Kidney glomerular epithelial cell (primary cell): ENCODE measurements at places on chromosomes 1 and 21.
A peak's percentile ranks its signal among the peaks of the same experiment; 100 is the strongest.

DNA sequence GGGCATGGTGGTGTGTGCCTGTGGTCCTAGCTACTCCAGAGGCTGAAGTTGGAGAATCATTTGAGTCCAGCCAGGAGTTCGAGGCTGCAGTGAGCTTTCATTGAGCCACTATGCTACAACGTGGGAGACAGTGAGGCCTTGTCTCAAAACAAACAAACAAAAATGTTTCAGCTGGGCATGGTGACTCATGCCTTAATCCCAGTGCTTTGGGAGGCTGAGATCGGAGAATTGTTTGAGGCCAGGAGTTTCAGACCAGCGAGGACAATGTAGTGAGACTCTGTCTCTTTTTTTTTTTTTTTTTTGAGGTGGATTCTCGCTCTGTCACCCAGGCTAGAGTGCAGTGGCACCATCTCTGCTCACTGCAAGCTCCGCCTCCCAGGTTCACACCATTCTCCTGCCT, 5.0 kb upstream of the RPL5 start:
- DNase-seq: no peak

DNA sequence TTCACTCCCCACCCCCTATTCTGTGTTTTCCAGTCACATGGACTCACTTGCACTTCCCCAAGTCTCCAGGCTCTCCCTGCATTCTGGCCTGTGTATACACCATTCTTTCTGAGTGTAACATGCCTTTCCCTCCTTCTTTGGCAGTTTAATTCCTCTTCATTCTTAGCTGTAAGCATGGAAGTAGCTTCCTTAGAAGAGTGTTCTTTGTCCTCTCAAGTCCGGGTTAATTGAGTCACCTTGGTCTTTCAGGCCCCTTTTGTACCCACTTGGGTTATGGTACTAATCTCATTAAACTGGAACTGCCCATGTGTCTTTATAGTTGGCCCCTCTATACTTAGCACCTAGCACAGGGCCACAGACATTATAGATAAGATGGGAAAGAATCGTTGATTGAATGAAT, 525.3 kb upstream of the ADGRL4 start:
- DNase-seq: no peak

DNA sequence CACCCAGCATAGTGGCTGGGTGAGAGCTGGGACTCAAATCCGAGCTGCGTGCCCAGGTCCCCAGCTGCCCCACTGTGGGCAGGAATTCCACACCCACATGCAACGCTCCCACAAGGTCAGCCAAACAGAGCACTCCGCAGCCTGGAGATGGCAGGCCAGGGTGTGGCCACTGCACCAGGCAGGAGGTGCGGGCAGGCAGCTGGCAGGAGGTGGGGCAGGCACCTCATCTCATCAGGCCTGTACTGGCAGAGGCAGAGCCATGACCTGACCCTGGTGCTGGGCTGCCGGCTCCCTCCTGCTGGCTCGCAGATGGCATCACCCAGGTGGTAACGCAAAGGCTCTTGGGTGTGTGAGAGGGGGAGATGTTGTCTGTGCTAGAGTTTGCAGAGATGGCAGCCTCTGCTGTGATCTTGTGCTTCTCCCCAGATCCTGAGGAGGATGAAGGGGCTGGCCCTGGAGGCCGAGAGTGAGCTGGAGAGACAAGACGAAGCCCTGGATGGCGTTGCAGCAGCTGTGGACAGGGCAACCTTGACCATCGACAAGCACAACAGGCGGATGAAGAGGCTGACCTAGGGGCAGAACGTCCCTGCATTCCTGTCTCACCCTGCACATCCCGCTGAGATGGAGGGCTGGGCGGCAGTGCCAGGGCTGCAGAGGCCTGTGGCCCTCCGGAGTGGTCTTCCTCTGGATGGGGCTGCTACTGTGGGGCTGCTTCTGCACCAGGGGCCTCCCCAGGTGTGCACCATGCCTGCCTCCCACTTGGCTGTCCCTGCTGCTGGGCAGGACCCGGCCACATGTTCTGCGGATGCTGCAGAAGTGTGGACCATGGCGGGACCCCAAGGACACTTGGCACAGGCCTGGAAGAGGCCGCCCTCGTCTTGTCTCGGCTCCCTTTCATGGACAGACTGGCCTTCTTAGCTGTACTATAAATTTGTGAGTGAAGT, 35.1 kb upstream of the PRSS38 start:
- no peak for DNase-seq

- no peak for DNase-seq
Measured at GRCh38 chr1:34879230-34879629, 19.7 kb upstream of the SMIM12 start.

DNA sequence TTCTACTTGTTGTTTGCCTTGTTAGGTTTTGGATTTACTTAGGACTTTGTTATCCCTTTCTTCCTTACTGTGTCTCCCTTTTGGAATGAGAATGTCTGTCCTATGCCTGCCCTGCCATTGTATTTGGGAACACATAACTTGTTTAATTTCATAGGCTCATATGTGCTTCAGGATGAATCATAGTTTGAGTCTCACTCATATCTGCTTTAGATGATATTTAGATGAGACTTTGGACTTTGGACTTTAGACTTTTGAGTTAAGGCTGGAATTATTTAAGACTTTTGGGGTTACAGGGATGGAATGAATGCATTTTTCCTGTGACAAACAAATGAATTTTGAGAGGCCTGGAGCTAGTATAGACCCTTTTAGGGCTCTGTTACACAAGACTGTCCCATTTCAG, 33.4 kb downstream of the PSMG1 start:
- no peak for DNase-seq

DNA sequence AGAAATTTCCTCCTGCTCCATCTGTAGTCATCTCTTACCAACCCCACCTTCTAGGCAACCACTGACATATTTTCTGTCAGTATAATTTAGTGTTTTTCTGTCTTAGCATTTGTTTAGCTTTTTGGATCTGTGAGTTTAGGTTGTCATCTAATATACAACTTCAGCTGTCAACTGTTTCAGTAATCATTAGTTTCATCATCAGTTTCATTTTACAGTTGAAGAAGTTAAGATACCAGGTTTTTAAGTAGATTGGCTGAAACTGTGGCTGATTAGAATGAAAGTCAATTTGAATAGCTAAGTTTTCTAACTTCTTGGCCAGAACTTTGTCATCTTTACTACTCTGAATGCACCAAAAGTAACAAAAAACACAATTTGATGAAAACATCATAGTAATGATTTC, 1957.3 kb downstream of the NCAM2 start:
- no peak for DNase-seq

DNA sequence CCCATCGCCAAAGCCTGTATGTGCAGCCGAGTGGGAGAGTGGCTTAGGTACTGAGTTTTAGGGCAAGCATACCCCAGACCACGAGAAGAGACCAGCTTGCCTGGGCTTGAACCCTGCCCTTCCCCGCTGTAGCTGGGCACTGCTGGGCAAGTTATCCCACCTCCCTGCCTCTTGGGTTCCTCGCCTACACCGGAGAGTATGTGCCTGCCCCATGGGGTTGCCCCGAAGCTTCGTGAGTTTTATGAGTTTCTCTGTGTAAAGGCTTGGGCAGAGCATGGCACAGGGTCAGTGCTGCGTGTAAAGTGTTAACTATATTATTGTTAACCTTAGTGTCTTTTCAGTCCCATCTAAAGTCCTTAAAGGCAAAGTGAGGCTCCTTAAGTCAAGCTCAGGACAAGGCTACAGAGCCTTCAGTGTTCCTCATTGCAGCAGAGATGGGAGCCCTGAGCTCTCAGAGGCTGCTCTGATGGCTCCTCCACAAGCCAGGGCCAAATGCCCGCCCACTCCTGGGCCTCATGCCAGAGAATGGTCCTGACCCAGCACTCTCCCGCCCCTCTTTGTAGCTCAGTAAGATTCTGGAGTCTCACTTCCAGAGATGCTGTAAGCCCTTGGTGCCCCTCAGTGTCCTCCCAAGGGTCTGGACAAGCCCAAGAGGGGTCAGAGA, 37.0 kb upstream of the KCNA10 start:
- DNase-seq: no peak

GRCh38 chr1:180236698-180237509, 6.8 kb downstream of the LHX4 start:
- no peak for DNase-seq

GRCh38 chr21:38082936-38083485, 166.8 kb upstream of the KCNJ6 start:
- DNase-seq: no peak

DNA sequence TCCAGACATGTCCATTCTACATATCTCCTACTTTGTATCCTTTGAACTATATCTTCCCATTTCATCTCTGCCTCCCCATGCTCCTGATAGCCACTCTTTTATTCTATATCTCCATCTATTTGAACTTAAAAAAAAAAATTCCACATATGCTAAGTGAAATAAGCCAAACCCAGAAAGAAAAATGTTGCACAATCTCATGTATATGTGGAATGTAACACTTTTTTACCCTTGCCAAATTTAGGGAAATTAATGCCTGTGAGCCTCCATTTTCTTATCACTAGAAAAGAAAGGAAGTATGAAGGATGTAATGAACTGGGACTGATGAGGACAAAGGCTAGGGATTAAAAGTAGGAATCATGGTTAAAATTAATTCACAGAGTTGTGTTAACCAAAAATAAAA, 53.5 kb downstream of the RGS13 start:
- DNase-seq: no peak

DNA sequence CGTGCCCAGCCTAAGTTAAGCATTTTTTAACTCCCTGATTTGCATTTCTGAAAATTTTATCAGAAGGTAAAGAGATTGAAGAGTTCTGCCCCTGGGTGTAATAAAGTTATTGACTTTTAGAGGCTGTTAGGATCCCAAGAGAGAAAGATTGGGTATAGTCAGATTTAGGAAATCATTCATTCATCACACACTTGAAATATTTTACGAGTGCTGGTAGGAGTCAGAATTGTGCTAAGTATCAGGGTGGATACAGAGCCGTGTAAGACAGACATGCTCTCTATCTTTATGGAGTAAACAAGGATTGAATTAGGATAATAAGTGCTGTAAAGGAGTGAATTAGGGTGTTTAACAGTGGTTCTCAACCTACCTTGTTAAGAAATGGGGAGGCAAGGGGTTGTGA, 3.0 kb downstream of the SZT2 start:
- no peak for DNase-seq

GRCh38 chr21:16193496-16194094, 463.8 kb downstream of the USP25 start:
- no peak for DNase-seq

GRCh38 chr1:205601205-205601604, 30.6 kb downstream of the ELK4 start:
- peak; percentile 87 for DNase-seq

DNA sequence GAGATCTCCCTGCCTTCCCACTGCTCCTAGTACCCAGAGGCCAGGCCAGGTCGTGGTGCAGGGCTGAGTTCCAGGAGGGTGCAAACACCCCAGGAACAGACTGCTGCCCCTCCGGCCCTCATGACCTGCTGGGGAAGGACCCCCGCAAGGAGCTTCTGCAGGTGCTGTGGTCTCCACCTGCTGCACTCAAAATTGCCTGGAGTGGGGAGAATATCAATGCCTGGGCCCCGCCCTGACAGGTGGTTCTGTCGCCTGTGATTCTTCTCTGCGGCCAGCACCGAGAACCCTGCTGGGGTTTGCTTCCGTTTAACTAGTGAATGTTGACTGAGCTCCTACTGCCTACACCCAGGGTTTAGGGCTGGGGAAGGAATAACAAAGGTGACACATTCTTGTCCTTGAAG, 2.1 kb upstream of the TFF3 start:
- no peak for DNase-seq

GRCh38 chr21:33374080-33374449, 29.1 kb upstream of the IFNGR2 start:
- DNase-seq: no peak

- no peak for DNase-seq
Measured at GRCh38 chr1:76048219-76048618, 26.3 kb upstream of the ST6GALNAC3 start.

DNA sequence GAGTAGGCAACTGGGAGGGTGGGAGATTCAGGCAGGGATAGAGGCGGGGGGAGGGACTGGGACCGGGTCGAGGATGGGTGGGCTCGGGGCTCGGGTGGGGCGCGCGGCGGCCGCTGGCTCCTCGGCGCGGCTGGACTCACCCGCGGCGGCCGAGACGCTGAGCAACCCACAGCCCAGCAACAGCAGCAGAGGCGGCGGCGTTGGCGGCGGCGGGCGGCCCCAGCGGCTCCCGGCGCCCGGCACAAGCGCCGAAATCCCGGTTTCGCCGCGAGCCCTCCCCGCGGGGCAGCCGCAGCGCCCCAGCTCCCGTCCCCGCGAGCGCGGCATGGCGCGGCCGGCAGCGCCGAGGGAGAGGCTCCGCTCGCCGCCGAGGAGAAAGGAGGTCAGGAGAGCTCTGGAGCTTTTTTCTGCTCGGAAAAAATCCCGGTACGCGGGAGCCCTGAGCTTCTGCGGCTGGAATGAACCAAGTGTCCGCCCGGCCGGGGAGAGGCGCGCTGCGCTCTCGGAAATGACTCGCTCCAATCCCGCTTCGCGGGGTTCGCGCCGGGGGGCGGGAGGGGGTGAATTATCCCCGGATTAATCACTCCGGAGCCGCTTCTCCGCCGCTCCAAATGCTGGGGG, at the start of gene CSMD2:
Gene CSMD2 (minus strand): TSS at position 460 of the 621 bp plus-strand sequence. CDS start 133 bp downstream, at position 327.
- no peak for DNase-seq

DNA sequence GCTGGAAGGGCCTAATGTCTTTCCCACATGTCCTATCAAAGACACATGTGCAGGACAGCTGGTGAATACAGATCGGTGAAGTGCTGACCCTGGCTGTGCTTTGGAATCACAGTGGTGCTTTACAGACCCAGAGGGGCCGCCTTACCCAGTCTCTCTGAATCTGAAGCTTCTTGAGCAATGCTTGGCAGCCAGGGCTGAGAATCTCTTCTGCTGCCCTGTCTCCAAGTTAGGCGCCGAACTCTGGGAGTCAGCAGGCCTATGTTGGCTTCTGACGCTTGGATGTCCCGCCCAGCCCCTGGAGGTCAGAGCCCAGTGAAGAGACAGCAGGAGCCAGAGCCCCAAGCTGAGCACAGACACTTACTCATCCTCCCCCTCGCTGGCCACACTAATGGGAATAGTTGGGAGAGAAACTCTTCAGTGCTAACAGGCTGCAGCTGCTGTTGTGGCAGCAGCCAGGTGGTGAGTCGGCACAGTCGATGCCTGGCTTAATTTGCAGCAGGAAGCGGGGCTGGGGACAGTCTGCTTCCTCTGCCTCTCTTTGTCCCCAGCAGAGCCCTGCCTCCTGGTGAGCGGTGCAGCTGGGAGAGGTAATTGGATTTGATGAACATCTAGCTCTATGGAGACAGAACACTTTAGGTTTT, 68.1 kb downstream of the URB2 start:
- peak; percentile 67 for DNase-seq

- DNase-seq: no peak
Measured at GRCh38 chr1:212968368-212968863, 18.1 kb downstream of the VASH2 start.

DNA sequence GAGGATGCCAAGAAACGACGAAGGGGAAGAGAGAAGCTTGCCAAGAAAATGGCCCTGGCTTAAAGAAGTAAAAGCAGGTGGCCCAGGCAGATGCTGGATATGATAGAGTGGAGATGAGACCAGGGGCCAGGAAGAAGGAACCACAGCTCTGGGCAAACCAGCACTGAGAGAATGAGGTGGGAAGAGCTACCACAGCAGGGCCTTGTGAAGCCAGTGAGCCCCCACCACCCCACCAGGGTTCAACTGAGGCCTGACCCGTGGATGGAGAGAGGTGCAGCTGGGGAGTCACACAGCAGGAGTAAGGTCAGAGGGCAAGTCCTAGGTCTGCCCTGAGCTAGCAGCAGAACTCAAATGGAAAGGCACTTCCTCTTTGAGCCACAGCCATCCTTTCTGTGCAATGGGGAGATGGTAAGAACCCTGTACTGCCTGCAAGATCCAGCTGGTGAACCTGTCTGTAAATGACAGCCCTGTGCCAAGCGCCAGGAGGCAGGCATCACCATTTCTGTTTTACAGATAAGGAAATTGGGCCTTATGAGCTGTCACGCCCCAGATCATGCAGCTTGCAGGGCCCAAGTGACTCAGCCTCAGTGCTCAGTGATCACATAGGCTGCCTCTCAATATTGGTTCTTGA, 8.5 kb downstream of the SH3BGRL3 start:
- no peak for DNase-seq

- no peak for DNase-seq
Measured at GRCh38 chr1:11027316-11027715, 14.9 kb downstream of the TARDBP start.
